Activated naive CD4-positive, alpha-beta T cell treated with Interleukin-2 at 50 U/mL for 16 hours (primary cell): ENCODE measurements at places on chromosomes 2 and 18.

- no peak for DNase-seq
Measured at GRCh38 chr2:64650296-64650695, 3.4 kb downstream of the SERTAD2 start.

- no peak for DNase-seq
Measured at GRCh38 chr18:77337604-77338003, 88.0 kb downstream of the GALR1 start.

DNA sequence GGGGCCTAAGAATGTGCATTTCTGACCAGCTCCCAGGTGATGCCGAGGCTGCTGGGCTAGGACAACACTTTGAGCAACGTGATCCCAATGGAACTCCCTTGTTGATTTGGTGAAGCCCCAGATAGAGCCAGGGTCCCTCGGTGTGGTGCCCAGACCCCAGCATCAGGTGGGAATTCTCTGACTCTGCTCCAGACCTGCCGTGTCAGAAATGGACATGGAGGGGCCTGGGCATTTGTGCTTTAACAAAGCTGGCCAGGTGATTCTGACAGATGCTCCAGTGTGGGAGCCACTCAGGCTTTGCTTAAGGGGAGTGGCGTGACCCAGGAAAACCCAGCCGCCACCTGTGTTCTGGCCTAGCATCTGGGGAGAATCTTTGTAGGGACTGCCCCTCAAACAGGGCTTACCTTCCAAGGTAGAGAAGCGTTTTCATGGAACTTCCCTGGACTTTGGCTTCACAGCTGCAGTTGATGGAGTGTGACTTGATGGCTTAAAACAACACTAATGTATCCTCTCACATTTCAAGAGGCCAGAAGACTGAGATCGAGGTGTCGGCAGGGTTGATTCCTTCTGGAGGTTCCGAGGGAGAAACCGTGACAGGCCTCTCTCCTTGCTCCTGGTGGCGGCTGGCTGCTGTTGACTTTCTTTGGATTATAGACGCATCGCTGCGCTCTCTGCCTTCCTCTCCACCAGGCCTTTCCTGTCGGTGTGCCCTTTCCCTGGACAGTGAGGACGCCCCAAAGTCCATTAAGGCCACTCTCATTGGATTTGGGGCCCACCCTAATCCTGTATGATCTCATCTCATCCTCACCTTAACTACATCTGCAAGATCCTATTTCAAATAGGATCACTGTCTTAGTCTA lies 57.0 kb upstream of the HDAC4 start:
- no peak for DNase-seq

DNA sequence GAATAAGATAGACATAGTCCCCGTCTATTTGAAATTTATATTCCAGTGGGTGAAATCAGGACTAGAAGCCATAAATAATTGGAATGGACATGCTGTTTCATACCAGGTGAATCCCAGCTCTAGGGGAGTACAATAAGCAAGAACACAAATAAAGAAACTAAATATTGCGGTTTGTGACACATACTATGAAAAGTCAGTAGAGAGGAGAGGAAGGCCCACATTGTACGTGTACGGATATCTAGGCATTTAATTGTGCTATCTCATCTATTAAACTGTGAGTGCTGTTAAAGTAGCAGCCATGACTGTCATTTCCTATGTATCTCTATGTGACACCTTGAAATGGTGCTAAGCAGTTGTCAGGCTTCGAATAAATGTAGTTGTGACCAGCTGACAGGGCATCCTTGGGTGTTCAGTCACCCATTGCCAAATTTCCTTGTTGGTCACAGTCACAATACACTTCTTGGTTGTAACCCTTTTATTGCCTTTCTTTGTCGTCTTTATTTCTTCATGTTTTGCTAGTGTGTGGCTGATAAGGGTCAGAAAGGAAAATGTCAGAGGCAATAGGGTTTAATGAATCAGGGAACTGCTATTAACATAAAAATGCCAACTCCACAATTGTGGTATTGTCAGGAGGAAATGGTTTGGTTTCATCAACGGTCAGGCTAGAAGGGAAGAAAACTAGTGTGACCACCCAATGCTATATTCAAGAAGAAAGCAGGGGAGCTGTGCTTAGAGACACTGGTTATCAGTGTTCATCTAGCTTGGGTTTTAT lies 31.5 kb downstream of the CPO start:
- DNase-seq: no peak

- no peak for DNase-seq
Measured at GRCh38 chr2:23708771-23709170, 218.2 kb downstream of the ATAD2B start.

GRCh38 chr2:166074430-166074829 lies 53.4 kb downstream of the SCN1A start:
- no peak for DNase-seq

DNA sequence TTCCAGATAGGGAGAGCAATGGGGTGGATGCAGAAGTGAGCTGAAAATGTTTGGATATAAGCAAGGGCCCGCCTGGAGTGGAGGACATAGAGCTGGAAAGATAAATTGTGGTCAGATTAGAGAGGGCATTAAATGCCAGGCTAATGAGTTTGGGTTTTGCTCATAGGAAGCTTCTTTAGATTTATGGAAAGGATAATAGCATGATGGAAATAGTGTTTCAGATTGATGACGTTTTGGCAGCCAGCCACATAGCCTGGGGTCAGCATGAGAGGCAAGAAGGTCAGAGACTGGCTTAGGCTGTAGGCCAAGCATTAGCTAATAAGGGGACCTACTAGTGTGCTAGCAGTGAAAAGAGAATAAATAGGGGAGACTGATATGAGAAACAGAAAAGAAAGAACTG lies 321.6 kb downstream of the STK39 start:
- DNase-seq: no peak

GRCh38 chr2:169694894-169695260 lies 608 bp downstream of the PHOSPHO2 start:
- no peak for DNase-seq

GRCh38 chr2:44740678-44741077 lies 200.8 kb upstream of the SIX3 start:
- DNase-seq: no peak

DNA sequence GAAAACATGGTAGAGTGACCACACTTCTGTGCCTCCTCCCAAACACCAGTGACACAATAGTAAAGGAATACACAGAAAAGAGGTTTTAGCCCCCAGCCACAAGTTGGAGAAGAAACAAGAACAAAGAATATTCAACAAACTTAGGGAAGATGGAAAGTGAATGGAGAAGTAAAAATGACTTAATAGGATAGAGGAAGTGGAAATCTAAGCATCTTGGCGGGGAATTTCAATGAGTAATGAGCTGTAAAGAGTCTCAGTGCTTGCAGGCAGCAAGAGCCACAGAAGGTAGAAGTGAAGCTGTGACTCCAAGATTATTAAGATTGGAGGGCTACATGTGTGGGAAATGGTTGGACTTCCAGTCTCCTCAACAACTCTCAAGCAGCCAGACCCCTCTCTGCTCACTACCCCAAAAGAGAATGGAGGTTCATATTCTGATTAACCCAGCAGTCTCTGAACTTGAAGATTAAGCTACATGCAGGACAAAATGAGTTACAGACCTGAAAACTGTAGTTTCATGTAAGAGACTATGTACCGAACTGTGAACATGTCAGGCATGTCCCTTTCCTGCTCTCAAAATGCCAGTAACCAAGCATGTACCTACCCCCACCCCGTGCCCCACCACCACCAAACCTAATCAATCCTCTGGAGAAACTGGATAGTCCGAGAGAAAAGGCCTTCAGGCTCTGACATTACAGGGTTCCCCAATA lies 16.9 kb upstream of the HNRNPLL start:
- no peak for DNase-seq

DNA sequence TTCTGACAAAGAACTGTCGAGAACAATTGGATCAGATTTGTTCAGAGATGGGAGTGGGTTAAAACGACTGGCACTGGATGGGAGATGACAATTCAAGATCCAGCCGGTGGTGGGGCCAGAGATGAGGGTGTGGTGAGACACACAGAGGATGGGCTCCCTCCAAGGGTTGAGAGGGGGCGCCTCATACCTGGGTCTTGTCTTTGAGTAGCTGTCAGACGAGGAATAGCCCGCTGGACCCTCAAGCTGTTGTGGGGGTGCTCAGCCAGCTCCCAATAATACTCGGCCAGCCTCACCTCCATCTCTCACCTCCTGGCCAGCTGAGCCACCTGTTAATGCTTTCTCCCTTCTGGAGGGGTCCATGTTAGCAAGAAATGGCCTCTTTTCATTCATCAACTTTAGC lies 14.0 kb downstream of the INPP5D start:
- DNase-seq: no peak

GRCh38 chr2:218026244-218026643 lies 23.4 kb upstream of the TNS1 start:
- no peak for DNase-seq

DNA sequence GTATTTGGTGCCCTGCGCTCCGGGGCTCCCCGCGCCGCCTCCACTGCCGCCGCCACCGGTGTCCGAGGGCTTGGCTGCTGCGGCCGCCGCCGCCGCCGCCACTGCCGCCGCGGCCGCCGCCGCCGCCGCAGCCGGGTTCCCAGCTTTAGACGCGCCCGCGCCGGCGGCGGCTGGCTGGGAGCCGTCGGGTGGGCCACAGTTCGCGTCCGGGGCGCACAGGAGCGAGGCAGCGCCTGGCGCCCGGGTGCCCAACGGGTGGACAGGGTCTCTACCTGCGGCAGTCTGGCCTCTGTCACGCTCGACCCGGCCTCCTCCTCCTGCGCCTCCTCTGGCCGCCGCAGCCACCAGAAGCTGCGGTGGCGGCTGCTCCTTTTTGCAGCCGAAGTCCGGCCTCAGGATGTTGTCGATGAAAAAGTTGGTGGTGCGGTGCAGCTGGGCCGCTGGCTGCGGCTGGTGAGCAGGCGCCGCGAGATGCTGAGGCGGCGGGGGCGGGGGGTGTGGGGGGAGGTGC lies 951 bp downstream of the EN1 start:
- no peak for DNase-seq

DNA sequence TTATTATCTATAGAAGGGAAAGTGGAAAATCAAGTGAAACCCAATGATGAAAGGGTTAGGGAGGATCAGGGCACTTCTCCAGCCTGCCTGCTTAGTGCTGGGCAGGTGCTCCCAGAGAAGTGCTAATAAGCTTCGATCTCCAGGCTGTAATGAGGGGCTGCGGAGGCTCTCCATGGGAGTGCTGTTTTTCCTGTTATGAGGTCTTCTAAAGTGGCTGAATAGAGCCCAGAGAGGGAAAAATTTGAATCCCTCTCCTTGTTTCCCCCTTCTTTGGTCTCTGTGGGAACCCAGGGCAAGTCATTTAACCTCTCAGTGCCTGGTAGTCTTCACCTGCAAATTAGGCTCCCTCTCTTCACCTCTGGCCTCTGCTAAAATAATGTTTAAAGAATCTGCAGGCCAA lies 351.7 kb upstream of the DCC start:
- DNase-seq: no peak

- no peak for DNase-seq
Measured at GRCh38 chr2:150431561-150432311, 55.7 kb downstream of the RND3 start.

DNA sequence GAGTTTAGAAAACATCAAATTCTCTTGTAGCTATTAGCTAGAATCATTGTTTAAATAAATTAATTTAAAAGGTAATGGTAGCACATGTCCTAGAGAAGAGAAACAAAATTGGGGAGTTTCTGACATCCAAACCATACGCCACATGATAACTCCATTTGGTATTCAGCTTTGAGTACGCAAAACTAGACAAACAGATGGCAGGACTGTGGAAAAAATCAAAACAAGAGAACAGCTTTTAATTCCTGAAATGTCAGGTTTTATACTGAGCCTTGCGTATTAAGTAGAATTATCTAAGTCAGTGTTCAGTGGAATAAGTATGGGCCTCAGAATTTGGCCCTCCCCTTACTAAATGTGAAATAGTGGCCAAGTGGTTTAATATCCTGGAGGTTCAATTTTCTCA lies 82.4 kb upstream of the PDE1A start:
- no peak for DNase-seq

DNA sequence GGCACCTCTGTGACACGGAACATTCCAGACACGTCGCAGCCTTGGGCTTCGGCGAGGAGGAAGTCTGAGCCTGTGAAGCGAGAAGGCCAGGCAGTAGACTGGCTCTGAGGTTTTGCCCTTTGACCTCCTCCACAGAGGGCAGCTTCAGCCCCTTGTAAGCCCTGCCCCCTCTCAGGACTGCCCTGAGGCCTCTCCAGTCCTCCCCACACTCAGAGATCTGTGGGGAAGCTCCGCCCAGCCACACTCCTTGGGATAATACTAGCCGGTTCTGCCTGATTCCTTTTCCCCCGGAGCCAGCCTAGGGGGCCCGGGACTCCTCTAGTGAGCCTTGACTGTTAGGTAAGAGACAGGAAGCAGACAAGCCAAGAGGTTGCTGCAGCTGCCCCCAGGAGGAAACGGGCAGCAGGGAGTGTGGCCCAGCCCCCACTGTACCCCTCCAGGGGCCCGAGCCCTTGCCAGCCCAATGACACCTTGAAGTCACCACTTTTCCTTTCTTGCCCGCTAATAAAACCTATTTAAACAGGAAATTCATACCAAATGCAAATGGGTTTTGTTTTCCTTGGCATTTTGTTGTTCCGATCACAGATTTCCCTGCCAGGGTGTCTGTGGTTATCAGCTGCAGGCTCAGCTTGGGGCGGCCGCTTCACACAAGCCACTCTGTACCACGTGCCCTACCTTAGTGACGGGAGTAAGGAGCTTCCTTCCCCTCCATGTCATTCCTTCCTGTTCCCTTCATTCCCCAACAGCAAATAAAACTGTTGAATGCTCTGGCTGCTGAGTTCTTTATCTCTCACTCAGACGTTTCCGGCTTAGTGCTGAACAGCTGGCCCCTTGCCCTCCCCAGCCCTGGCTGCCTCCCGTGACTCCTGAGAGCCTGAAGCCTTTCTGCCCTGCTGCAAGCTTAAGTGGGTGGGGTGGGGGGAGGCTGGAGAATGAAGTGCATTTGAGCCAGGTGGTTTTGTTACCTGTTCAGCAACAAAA lies 124.7 kb downstream of the CABLES1 start:
- DNase-seq: no peak

GRCh38 chr18:13395577-13395976 lies 177.0 kb downstream of the LDLRAD4 start:
- DNase-seq: no peak

DNA sequence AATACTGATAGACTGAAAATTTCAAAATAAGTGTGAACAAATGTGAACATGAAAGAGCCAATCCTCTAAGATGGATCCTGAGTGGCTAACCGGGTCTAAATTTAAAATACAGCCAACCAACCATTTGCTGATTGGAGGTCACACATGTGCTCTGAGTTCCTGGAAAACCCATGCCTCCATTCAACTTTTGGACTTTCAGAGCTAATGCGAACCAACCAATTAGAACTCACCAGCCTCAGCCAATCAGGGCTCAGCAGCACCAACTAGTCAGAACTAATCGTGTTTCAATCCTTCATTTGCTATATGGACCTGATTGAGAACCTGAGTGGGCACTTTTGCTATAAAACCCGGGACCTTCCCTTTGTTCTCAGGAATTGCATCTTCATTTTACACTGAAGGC lies 111.5 kb downstream of the MEP1B start:
- no peak for DNase-seq
